ENCODE measurements at places on chromosomes 1 and 21.

- no peak for DNase-seq
Measured at GRCh38 chr1:65992165-65992821, 199.6 kb downstream of the PDE4B start.

- no peak for DNase-seq
Measured at GRCh38 chr1:20361805-20362381, 71.2 kb downstream of the VWA5B1 start.

- no peak for DNase-seq
Measured at GRCh38 chr21:45590726-45591618, 48.7 kb upstream of the SLC19A1 start.

DNA sequence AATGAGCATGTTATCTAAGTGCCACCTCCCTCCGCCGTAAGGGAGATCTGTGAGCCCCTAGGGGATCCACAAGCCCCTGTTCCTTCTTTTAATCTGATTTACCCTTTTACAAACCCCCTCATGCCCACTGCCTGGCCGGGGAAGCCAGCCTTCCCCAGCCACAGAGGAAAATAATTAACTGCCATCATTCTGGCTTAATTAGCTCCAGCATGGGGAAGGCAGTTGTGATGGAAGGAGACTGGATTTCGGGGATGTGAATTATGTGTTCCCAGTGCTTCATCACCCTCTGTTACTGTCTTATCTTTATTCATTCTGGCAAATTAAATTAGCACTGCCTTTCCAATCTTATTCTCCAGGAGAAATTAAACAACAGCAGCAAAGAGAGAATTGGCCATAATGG lies 135.8 kb downstream of the PTPRU start:
- DNase-seq, result no peak

GRCh38 chr1:177640687-177641086 lies 329.2 kb downstream of the SEC16B start:
- no peak for DNase-seq

- no peak for DNase-seq
Measured at GRCh38 chr1:116873680-116874271, 35.9 kb upstream of the PTGFRN start.

DNA sequence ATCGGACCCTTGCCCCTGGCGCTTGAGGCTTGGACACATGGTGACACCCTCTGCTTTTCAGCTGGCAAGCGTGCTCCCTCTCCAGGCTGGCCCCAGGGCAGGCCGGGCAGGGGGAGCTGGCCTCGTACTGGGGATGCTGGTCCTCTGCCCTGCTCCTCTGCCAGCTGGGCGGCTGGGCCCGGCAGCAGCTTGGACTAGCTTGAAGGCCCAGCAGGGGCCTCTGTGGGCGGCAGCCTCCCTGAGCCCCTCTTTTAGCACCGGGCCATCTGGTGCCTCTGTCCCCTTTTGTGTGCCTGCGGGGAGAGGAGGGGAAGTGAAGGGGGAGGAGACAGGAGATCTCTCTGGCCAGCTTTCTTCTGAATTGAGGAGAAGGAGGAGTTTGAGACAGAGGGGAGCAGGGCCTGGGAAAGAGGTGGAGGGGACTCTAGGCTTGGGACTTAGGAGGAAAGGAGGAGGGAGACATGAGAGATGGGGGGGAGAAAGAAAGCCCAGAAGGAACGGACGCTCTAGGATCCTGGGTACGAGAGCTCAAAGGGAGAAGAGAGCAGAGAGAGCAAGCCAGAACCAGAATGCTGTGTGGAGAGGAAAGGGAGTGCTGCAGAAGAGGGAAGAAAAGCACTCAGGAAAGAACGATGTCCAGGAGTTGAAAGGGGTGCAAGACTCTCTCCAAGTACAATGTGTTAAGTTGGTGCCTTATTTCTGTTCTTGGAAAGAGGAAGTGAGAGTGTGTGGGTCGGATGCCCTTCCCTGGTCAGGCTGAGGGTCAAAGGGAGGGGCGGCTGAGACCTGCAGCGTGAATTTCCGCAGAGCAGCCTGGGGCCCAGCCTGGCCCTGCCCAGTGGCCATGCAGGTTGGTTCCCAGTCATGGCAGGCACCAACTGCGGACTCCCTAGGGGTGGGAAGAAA lies 40.3 kb downstream of the IER5 start:
- no peak for DNase-seq

- no peak for DNase-seq
Measured at GRCh38 chr1:200260597-200261335, 149.1 kb downstream of the ZNF281 start.

GRCh38 chr21:41957991-41958766 lies 4.4 kb upstream of the C2CD2 start:
- no peak for DNase-seq

GRCh38 chr1:211603191-211603701 lies 24.3 kb upstream of the SLC30A1 start:
- peak; percentile 65 for DNase-seq

GRCh38 chr1:53698384-53698980 lies 40.5 kb downstream of the GLIS1 start:
- DNase-seq, result no peak

DNA sequence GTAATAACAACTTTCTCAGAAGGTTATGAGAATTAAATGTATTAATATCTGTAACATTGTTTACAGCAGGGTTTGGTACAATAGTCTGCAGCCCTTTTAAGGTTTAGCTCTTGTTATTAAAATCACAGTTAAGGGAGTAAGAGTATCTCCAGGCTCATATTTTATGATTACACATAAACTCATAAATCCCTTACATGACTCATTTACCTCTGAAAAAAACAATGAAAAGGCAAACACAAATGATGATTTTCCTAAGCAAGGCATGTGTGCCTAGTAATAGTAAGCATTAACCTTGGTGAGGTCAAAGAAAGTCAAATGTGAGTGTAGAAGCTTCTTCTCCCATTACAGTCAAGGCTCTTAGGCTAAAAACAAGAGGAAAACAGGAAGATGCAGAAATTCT lies 84.5 kb upstream of the ADGRL4 start:
- DNase-seq, result no peak

DNA sequence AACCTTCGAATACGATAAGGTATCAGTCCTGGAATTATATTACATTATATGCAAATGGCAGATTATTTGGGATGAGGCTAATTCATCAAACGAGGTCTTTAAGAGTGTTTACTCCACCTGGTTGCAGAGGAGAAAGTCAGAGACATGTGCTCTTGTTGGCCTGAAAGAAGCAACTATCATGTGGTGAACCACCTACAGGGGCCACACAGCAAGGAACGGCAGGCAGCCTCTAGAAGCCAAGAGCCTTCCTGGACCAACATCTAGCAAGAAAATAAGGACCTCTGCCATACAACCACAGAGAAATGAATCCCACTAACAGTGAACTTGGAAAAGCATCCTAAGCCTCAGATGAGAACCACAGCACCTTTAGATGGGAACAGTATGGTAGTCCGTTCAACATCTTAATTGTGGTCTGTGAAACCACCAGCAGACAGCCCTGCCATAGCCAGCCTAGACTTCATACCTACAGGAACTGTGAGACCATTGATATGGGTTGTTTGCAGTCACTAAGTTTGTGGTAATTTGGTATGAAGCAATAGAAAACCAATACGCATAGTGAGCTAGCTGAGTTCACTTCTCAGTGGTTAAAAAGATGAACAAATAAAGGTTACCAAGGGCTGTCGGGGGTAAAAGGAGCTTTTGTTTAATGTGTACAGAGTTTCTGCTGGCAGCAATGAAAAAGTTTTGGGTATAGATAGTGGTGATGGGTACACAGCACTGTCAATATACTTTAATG lies 345.7 kb upstream of the RUNX1 start:
- DNase-seq, result no peak

DNA sequence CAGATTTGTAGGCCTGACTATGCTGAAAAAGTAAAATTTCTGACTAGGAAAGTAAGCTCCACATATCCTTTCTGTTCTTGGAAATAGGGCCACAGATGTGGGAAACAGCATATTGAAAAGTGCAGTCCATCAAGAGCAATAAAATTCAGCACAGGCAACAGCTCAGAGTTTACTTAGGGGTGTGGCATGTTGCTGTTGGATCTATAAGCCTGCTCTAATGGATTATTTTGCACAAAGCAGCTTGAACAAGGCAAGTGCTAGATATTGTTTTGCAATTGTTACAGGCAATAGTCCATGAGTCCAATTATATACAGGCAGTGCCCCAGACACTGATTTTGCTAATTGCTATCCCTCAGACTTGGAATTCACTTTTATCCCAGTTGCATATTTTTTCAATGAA lies 289.8 kb upstream of the SNX7 start:
- no peak for DNase-seq

- no peak for DNase-seq
Measured at GRCh38 chr1:237700181-237700580, 190.5 kb downstream of the ZP4 start.

DNA sequence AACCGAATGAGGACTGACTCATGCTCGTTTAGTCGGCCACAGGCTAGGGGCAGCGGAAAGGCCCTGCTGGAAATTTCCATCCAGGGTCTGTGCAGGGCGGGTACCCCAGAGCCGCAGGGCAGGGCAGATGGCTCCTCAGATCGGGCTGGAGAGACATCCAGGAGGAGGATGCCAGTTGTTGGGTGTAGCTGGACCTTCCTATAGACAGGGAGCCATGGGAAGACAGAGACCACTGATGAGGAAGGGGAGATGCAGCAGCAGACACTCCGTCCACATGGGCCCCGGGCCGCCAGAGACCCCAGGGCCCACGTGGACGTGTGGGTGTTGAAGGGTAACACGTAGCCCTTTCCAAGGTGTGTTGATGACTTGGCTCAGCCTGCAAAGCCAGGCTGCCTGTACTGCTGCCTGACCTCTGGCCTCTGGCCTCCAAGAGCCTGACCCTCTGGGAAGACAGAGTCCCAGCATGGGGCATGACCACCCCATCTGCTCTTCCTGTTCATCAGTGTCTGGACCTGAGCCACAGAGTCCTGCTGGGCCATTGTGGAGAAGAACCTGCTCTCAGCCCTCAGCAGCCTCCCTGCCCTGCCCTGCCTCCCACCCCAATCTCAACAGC lies 4.8 kb downstream of the GNG4 start:
- DNase-seq, result no peak

DNA sequence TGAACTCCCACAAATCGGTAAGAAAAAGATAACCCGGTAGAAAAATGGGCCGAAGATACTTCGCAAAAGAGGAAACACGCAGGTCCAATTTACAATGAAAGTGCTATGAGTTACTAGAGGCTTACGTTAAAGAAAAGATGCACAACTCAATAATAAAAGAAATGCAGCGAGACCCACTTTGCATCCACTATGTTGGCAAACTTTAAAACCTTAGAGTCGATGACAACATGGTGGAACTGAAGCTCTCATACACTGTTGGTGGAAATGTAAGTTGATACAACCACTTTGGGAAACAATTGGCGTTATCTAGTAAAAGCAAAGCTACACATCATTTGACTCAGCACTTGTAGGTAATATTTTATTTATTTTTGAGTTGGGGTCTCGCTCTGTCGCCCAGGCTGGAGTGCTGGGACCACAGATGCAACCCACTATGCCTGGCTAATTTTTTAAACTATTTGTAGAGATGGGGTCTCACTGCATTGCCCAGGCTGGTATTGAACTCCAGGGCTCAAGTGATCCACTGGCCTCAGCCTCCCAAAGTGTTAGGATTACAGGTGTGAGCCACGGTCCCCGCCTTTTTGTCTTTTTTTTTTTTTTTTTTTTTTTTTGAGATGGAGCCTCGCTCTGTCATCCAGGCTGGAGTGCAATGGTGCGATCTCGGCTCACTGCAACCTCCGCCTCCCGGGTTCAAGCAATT lies 696 bp upstream of the GPATCH3 start:
- DNase-seq, result no peak

DNA sequence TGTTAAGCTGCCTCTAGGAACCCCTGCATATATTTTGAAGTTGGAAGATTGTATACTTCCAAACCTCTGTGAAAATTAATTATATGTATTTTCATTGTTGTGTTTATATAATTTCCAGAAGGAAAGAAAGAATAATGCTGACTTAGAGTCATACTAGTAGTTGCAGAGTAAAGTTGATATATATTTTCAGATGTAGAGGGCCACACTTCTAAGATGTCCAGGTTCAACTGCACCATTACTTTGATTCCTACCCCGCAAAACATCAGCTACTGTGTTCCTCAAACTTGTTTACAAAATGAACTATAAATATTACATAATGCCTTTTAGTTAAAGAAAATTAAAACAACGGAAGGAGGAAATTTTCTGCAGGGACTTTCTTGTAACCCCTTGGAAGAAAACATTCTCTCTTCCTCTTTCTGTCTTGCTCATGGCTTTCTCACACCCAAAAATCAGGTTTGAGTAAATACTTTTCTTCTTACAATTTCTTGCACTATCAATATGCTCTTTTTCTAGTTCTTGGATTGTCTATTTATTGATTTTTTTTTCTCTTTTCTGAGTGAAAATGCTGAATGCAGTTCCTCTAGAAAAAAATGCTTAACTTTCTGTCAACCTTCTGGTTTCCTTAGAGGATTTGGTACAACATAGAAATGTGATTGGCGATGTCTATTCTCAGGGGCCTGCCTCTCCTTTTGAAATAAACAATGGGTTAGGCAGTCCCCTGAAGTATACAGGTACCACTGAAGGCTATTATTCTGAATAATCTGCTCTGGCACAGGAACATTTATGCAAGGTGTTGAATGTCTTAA lies 867.8 kb downstream of the TTLL7 start:
- DNase-seq, result no peak

- no peak for DNase-seq
Measured at GRCh38 chr21:36481639-36482038, 1.7 kb upstream of the CLDN14 start.

DNA sequence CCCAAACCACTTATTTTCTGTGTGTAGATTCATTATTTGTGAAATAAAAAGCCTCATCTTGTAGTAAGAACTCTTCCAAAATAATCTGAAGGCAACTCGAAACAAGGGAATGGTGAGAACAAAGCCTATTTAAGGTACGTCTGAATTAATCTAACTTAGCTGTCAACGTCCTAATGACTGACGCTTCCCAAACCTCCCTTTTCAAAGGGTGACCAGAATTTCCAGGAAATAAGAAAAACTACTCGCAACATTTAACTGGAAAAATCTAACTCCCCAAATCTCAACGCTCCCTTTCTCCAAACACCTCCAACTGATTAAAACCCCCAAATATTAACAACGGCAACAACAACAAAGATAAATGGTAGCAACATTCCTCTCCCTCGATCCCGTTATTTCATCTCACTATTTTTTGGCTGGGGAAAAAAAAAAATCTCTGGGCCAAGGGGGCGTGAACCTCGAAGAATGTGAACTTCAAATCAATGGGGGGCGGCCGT lies 693 bp downstream of the SRSF10 start:
- no peak for DNase-seq

- no peak for DNase-seq
Measured at GRCh38 chr1:1075148-1075935, 1.2 kb upstream of the RNF223 start.

All from keratinocyte (primary cell).